Activated CD4-positive, alpha-beta T cell treated with anti-CD3 and anti-CD28 coated beads, Interleukin-2, amount 50 U/mL, for 16 hours (primary cell): ENCODE measurements at places on chromosomes 16 and 17.

DNA sequence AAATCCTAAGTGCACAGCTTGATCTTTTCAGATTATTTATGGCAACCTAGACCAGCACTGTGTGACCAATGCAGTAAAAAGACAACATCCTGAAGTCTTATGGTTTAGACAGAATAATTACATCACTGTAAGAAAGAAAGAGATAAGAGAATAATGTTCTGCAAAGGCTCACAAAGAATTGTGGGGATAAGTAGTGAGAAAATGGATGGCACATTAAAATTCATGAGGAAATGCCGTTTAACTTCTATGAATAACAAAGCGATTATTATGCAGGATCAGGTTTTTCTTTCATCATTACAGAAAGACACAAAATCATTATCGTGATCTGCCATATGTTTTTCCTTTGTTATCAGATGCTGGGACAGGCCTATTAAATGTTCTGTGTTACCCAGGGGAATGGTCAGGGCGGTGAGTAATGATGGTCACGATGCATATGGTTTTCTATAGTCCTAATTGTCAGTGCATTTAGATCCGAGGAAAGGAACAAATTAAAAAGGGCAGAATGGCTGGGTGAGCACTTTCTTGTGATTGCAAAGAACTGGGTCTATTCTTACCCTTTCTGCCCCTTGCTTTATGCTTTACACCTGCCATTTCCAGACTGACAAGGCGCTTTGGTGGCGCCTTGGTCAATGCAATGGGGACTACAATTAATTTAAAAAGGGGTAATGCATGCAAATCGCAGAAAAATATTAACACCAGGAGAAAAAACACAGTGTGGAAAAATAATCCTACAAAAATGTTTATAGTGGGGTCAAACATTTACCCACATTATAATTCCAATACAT lies 18.1 kb upstream of the DHX40 start:
- no peak for DNase-seq

DNA sequence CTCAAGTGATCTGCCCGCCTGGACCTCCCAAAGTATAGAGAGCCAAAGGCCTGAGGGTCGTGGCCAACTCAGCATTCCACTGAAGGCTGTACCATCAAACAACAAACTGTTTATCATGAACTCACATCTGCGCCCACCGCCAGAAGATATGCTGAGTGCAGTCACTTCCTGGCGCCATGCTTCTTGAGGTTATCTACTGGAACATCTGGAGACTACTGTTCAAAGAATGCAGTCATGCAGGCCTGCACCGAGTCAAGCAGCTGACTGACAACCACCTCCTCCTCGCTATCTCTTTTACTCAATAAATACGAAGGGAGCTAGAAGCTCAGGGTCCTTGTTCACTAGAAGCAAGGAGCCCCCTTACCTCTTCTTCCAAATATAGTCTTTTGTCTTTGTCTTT lies 473.9 kb upstream of the EEF2KMT start:
- DNase-seq = no peak

- DNase-seq = no peak
Observed at GRCh38 chr17:74604761-74605160, 12.7 kb upstream of the CD300LD start.

DNA sequence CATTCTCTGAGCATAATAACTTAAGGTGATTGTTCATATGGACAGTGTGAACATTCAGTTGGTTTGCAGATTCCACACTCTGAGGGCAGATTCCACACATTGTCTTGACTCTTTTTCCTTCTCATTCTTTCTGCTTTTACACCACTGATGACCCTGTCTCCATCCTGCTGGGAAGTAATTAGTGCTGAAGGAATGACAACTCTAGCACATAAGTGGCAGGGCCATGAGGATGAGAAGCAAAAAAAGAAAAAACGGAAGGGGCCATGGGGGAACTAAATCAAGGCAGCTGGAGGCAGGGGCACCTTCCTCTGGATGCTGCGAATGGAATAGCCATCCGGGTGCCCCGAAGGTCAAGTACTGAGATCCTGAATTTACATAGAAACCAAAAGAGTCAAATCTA lies 944.0 kb downstream of the KCNJ2 start:
- no peak for DNase-seq

DNA sequence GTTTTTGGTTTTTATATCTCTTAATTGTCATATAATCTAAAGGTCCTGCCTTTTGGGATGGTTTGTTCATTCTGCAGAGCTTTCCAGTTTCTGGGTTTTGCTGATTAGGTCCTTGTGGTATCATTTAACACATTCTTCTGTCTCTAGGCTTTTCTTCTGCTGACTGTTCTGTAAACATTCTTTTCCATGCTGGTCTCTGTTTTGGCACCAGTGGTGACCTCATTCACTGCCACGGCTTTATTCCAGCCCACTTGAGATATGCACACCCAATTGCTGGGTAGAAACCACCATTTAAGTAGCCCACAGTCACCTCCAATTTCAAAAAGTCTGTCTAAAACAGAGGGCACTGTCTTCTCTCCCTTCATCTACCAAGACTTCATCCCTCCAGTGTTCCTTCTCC lies 31.1 kb upstream of the COX10 start:
- DNase-seq = no peak

GRCh38 chr16:5776876-5777275 lies 679.3 kb upstream of the EEF2KMT start:
- no peak for DNase-seq

DNA sequence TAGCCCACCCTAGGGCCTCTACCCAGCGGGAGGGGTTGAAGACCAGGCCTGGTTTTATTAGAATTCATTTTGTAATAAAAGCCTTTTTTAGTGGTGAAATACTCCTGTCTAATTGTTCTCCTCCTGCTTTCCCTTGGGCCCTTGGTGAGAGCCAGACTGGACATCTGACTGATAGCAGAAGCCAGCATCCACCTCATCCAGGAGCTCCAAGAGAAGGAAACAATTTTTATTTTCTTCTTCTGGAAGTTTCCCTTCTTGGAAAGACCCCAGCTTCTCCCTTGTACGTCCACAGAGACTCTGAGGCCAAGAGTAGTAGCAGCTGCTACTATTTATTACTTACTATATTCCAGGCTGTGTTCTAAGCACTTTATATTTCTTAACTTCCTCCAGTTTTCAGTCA lies 4.0 kb upstream of the PHKG2 start:
- DNase-seq = no peak
